Occipital lobe (tissue), 3 donors: ENCODE measurements at places on chromosomes 5 and 9. TPM values are rescaled to one million over a fixed set of nuclear protein-coding genes. Genes with fewer than 3 reads are reported as not detected.

The TUSC1 gene
- total RNA-seq: 10.5 TPM

The CCL28 gene
- total RNA-seq: 0.47 TPM

The TMC1 gene
- 0.78 TPM for total RNA-seq

The SLC25A48 gene
- total RNA-seq: 0.62 TPM

The UGT3A1 gene
- total RNA-seq: not detected

The CDX1 gene
- total RNA-seq: not detected

The TMEM8B gene
- 5.6 TPM for total RNA-seq

The SH2D3C gene
- 5.1 TPM for total RNA-seq

The NIPSNAP3A gene
- total RNA-seq: 110 TPM

The C1QTNF3 gene
- total RNA-seq: 11.7 TPM

The OCLN gene
- total RNA-seq: 3.6 TPM

The GFPT2 gene
- total RNA-seq: 11.4 TPM

The CCDC171 gene
- 56.5 TPM for total RNA-seq

The FGD3 gene
- 14.2 TPM for total RNA-seq
